ENCODE measurements at places on chromosomes 7 and 10.

- DNase-seq, result no peak
Measured at GRCh38 chr7:15397922-15398760, 163.7 kb downstream of the AGMO start.

- no peak for DNase-seq
Measured at GRCh38 chr10:128056303-128057050, 69.7 kb downstream of the MKI67 start.

DNA sequence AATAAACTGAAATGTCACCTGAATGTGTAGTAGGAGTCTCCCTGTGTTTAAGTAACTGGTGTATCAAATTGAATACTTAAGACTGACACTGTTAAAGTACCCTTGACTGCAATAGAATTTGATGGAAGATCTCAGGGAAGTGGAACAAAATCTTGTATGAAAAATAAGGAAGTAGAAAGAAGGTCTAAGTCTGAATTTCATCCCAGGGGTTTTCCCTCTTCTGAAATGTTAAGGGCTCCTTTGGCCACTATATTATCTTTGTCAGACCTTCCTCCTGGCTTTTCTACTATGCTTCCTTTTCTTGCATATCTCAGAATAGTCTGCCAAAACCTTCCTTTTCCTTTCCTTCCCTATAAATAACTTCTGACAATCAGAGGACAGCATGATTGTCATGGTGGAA, 59.6 kb downstream of the BLNK start:
- no peak for DNase-seq

DNA sequence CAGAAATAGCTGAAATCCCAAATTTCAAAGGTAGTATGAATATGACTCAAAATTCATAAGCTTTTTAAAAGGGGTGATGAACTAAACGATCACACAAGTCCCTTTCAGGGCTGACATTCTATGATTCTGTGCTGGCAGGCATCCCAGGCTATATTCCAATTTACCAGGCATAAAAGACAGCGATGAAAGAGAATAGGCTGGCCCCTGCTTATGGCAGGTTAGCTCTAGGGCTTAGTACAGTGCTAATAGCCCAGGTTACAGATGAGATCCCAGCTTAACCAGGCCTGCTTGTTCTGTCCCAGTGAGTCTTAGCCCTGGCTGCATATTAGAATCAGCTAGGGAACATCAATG, 56.4 kb downstream of the CDHR3 start:
- DNase-seq, result no peak

- no peak for DNase-seq
Measured at GRCh38 chr10:47121336-47121735, 178.7 kb upstream of the GDF10 start.

- DNase-seq, result no peak
Measured at GRCh38 chr7:117138981-117139380, 183.9 kb downstream of the WNT2 start.

DNA sequence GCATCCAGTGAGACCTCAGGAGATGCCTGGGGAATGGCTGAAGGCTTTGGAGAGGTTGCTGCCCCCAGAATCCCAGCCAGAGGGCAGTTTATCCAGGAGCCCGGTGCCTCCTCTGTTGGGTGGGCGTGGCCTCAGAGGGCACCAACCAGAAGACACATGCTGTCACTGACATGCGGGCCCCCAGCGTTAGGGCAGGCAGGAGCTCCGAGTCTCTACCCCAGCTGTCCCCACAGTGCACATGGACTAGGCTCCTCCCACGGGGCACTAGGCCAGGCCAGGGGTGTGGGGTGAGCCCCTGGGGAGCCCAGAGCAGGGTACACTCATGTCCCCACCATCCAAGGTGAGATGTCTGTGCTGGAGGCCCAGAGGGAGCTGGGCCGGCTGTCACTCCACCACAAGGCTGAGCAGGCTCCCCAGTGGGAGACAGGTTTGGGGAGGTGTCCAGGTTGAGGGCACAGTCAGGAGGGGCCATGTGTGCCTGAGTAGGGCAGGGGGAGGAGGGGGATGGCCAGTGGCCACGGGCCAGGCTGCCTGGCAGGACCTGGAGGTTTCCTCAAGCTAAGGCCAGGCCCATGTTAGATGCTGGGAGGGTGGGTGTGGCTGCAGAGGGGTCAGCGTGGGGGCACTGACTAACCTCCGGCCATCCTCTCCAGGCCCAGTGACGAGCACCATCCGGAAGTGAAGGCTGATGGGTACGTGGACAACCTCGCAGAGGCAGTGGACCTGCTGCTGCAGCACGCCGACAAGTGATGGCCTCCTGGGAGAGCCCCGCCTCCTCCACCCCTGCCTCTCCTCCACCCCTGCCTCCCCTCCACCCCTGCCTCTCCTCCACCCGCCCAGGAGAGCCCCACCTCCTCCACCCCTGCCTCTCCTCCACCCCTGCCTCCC, 131.3 kb downstream of the FAM53B start:
- no peak for DNase-seq

DNA sequence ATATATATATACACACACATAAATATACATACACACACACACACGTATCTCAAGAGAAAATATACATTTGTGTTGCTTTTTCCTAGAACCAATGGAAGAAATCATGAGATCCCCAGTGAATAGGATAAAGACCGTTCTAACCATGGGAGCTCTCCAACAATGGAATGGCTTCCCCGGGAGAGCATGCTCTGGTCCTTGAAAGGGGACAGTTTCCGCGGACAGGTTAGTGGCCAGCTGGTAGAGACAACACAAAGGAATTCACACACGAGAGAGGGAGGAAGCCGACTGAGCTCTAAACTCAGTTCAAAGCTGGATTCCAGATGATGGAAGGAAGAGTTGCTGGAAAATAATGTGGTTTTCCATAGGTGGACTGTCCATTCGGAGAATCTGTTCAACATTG, 72.7 kb downstream of the SLC37A3 start:
- DNase-seq, result no peak

DNA sequence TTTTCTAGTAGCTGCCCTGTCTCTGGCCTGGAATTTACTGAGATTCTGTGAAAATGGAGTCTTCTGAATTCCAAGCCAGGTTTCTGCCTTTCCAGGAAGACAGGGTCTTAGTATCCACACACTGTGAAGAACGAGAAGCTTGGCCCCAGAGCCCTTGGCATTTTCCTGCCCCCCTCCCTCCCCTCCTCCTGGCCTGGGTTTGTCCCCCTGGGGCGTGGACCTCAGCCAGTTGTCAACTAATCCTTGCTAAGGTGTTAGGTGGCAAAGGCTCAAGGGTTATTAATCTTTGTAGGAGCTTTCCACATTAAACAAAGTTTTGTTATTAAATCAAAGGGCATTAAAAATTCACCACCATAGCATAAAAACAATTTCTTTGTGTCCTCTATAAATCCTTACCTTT, 329.5 kb downstream of the RNLS start:
- no peak for DNase-seq

- no peak for DNase-seq
Measured at GRCh38 chr7:130935564-130936157, 201.7 kb upstream of the KLF14 start.

DNA sequence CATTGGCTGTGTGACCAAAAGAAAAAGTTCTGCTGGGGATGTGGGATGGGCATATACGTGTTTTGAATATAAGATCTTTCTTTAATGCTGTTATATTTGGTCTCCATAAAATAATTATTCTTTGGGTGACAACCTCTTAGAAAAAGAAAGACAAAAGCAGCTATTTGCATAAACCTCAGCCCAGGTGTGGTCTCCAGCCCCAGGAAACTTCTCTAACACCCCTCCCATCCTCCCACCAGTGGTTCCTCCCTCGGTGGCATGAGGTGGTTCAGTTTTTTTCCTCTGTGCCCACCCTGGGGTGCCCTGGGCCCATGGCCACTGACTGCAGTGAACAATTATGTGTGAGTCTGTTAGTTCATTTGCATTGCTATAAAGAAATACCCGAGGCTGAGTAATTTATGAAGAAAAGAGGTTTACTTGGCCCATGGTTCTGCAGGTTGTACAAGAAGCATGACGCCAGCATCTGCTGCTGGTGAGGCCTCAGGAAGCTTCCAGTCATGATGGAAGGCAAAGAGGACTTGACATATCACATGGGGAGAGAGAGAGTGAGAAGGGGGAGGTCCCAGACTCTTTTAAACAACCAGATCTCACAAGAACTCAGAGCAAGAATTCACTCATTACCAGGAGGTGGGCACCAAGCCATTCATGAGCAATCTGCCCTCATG, 165.9 kb downstream of the CUX1 start:
- DNase-seq, result no peak

DNA sequence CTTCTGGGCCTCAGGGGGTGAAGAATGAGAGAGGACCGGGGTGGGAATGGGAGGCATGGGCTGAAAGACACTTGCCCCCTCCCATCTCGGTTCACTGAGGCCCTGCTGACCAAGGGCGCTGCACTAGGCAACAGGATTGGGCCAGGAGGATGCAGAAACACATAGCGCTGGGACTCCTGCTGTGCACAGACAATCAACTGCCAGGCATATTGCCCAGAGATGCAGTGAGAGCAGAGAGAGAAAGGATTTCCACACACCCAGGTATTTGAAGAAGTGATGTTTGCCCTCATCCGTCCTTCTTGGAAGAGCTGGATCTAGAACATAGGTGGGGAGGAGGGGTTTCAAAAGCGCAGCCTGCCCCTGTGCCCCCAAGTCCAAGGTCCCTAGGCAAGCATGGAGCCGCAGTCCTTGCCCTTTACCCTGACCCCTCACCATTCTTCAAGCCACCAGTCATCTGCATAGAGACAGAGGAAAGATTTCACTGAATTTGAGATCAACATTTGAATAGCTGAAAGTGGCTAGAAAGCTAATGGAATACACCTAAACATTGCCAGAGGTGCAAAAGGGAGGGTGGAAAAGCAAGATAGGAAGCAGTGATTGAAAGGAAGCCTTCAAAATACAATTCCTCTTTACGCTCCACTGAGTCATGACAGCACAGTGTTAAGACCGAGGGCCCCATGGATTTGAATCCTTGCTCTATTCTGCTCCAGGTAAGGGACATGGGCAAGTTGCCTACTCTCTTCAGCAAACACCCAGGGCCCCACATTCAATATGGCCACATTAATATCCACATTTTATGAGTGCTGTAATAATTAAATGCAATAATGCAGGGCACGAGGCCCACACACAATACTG, 44.2 kb upstream of the TNS3 start:
- DNase-seq, result no peak

DNA sequence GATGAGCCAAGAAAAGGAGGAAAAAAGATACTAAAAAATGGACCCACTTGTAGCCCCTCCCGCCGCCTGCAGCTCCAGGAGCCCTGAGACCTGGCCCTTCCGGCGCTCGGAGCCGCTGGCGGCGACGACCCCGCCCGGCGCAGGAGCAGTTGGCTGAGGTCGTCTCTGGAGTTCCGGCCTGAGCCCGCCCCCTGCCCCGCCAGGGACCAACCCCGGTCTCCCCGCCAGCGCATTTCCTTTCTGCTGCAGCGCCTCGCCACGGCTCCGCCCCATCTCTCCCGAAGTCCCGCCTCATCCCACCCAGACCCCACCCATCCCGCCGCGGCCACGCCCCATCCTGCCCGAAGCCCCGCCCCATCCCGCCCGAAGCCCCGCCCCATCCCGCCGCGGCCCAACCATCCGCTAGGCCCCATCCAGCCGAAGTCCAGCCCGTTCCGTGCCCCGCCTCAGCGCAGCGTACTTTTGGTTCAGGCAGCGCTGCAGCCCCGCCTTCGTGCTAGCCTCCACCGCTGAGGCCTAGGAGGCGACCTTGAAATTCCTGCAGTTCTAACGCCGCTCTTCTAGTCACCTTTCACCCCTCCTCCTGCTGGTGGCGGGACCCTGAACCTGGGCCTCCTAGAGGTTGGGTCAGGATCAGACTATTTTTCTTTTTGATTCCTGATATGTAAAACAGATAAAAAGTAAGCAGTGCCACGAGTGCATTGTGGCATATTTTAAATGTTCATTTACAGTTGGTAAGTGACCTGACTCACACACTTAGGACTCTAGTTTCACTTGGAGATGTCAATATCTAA, at the start of gene STN1:
Gene STN1 (minus strand): TSS at position 132 of the 794 bp plus-strand sequence. CDS start 590 bp downstream, outside the sequence.
- DNase-seq, result peak; percentile 97

- no peak for DNase-seq
Measured at GRCh38 chr10:72461085-72461484, 106.4 kb upstream of the DNAJB12 start.

DNA sequence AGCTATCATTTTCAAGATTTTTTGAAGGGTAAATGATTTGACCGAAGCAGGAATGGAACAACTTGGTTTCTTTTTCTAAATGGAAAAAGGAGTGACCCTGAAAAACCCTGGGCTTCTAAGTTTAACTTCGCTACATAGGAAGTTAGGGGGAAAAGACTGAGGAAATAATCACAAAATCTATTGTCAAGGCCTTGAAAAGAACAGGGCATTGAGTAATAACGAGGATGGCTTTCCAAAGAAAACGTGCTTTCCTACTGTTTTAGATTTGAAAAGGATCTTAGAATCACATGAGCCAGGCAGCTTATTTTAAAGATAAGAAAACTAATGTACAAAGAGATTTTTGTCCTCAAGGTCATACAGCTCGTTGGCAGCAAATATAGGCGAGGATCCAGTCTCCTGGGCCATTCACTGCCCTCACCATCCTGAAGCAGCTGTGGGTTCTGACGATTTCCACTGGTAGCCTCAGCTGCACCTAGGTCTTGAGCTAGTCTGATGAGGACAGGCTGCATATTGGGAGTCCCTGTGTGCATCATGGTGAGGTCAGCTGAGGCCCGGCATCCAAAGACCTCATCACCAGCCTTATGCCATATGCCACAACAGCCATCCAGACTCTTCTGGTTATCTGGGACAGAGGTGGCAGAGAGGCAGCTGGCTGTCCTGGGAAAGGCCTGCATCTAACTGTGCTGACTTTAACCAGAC, 384.7 kb upstream of the NRP1 start:
- DNase-seq, result no peak

GRCh38 chr7:45108863-45109262, 2.6 kb downstream of the TBRG4 start:
- DNase-seq, result no peak

GRCh38 chr7:74220229-74220628, 10.4 kb downstream of the LAT2 start:
- no peak for DNase-seq

DNA sequence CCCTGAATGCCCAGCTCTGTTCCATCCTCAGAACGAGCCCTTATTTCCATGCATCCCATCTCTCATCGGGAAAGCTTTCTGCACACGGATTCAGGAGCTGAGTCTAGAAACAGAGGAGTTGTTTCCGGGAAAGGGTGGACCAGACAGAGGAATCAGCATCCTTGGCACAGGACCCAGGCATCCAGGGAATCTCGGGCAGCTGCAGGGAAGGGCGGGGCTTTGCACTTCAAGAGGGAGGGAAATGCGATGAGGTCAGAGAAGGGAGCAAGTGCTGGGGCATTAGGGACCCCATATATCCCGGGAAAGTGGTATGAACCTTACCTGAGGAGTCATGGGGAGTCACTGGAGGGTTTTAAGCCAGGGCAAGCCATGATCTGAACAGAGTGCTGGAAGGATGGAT, 68.5 kb downstream of the NPTX2 start:
- DNase-seq, result no peak

DNA sequence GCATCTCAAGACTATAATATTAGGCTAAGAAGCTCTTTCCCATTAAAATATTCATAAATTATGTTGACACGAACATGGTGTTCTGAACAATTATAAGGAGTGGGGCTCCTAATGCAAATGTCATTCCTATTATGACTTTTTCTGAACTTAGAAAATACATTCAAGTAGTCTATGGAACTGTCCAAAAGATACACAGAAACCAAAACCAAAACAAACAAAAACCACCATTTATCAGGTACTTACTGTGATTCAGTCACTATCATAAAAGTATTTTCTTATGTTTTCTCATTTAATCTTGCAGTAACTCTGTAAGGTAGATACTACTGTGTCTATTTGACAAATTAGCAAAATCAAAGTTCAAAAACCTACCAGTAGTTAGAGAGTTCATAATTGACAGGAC, 406.8 kb downstream of the GFRA1 start:
- no peak for DNase-seq

All from muscle of arm (tissue), 14 donors.